CD8-positive, alpha-beta memory T cell (primary cell): ENCODE measurements at places on chromosomes 16 and 17.

DNA sequence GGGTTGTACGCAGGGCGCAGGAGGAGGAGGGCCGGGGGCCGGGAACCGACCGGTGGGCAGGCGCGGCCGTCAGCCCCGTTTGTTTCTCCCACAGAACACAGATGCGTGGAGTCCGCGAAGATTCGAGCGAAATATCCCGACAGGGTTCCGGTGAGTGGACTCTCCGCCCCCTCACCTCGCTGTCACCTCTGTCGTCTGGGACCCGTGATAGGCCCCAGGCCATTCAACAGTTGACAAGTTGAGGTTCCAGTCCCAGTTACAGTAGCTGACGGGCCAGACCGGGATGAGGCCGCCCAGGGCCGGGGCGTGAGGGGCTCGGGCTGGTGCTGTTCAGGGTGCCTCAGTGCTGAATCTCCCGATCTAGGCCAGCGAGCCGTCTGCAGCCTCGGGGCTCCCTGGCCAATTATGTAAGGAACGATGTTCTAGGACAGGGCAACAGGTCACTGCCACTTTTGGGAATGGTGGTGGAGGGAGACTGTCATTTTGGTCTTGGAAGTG lies 628 bp downstream of the GABARAPL2 start:
- peak; percentile 23 for DNase-seq

DNA sequence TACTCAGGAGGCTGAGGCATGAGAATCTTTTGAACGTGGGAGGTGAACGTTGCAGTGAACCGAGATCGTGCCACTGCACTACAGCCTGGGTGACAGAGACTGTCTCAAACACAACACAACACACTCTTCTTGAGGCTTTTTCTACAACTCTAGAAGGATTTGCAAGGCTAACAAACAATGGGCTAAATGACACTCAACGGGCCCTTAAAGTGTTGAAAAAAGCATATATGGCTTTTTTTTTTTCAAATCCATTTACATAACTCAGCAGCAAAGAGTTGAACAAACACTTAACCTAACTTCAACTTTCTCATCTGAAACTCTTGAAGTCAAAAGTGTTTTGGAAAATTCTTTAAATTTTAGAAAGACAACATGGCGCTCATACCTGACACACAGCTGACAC lies 22.3 kb downstream of the CDR2 start:
- DNase-seq: no peak

DNA sequence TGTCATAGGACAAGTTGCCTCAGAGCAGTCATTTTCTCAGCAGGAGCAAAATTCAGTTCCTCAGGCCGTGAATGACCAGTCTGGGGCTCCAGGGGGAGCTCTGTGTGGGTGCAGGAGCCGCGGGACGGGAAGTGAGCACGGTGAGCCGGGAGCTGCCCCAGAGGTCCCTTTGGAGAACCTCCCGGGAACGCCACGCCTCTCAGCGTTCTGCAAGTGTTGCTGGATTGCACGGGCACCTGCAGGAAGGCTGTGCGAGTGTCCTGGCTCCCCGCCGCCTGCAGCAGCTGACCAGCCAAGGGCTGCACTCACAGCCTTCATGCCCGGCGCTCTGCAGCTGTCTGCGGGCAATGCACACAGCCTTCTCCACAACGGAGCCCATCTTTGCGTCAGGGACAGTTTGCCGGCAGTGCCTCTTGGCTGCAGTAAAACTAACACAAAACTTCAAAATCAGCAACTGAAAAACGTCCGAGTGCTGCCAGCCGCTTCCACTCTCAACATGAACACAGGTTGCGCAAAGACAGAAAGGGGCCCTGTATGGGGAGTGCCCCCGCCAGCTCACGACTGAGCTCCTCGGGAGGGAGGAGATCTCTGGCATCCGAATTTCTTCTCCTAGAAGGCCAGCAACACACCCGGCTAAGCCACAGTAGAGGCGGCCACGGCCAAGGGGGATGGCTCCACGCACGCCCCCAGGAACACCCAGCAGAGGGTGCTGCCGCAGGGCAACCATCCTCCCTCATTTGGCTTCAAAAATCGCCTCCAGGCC lies 16.0 kb downstream of the NDUFAF8 start:
- no peak for DNase-seq

DNA sequence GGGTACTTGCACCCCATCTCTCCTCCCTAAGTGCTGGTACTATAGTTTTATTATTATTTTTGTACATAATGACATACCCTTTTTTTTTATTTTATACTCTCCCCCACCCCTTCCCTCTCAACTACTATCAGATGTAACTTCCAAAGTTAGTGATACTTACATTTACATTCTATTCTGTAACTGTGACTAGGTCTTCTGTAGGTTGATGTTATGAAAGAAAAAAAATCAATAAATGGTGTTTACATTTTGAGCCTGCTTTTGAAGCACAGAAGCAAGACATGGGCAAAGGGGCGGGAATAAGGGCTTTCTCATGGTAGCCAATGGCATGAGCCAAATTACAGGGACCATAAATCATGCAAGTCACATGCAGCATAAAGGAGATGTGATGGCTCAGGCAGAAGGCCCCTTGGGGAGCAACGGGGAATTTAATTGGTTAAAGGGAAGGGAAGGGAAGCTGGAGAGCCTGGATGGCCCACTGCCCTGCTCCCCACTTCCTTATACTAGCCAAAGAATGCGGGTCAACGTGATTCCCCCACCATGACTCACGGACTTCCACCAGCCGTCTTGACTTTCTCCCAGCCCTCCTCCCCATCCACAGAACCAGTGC lies 2.4 kb upstream of the ACSF2 start:
- no peak for DNase-seq

DNA sequence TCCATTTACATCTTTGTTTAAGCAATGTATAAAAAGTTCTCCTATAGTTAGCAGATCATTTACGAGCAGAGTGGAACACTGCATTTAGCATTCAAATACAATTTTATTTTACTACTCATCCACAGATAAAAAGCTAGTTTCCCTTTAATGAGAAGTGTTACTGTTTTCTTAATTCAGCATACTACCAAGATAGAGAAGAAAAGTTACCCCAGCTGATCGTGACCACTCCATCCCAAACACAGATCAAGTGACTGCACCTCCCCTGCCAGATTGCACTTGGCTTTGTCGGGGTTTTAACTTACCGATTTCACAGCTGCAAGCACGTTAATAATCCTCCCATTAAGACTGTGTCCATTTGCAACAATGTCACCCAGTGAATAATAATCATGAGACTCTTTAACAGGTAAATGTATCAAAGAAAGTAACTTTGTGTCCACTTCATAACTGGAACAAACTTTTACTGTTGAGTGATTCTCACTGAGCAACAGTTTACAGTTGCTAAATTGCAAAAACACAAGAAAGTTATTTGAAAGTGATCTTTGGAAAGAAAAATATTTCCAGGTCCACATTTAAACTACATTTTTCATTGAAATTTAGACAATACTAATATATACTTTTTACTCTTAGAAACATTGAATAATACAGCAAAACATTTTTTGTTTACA lies 14.4 kb downstream of the MEIOB start:
- DNase-seq: no peak

DNA sequence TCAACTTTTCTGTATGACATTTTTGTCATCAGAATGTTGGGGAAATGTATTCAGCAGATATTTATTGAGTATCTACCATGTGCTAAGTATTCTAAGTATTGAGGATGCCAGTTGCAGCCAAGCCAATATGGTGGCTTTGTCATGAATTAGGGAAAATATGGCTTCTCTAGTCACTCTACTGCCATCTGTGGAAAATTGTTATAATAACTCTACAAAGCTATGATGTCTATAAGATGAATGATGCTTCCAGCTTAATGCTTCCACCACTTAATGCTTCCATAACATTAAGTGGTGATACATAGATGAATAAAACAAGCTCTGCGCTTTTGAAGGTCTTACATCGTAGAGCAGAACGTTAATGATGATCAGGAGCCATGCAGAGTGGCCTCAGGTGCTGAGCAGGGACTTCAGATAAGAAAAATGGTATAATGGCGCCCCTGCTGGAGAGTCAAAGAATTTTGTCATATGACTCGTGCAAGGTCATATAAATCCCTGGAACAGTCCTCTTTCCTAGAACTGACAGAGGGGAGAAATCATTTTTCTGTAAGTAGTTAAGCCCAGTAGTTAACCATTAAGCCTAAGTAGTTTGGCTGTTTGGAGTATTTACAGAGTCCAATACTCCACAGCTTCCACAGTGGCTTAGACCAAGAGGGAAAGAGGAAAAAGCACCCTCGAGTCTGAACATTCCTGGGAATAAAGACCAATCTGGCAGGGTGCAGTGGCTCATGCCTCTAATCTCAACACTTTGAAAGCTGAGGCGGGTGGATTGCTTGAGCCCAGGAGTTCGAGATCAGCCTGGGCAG lies 2.7 kb upstream of the TMIGD1 start:
- peak; percentile 67 for DNase-seq

GRCh38 chr16:2487903-2488531 lies 13.1 kb downstream of the TBC1D24 start:
- DNase-seq: no peak

DNA sequence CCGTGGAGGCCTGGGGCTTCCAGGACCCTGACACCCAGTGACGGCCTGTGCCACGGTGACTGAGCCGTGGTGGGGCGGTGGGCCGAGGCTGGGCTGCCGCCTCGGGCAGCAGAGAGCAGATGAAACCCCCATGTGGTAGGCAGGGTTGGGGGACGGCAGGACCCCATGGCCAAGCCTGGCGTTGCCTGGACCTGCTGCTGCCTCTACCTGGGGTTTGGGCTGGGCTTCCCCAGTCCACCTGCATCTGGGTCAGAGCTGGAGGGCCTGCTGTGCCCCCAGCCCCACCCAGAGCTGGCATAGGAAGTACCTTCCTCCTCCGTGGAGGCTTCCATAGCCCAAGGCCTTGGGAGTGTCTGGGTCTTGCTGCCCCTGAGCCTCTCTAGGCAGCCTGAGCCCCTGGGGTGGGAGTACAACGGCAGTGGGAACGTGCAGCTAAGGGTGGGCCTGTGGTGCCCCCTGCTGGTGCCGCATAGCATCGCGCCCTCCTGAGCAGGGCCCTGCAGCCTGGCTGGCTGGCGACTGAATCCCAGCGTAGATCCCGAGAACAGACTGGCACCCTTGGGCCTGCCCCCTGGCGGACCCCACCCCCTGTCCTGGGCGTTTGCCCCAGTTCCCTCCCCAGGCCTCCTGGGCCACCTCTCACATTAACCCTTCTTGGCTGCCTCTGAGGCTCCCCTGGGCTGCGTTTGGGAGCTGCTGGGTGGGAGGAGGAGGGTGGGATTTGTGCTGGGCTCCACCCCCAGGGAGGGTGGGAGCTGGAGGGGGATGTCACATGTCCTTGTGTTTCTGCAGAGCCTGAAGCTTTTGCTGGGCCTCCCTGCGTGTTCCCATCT lies 12.6 kb upstream of the ATP6V0C start:
- DNase-seq: peak; percentile 77

GRCh38 chr17:80986046-80986445 lies 5.6 kb upstream of the CHMP6 start:
- no peak for DNase-seq

DNA sequence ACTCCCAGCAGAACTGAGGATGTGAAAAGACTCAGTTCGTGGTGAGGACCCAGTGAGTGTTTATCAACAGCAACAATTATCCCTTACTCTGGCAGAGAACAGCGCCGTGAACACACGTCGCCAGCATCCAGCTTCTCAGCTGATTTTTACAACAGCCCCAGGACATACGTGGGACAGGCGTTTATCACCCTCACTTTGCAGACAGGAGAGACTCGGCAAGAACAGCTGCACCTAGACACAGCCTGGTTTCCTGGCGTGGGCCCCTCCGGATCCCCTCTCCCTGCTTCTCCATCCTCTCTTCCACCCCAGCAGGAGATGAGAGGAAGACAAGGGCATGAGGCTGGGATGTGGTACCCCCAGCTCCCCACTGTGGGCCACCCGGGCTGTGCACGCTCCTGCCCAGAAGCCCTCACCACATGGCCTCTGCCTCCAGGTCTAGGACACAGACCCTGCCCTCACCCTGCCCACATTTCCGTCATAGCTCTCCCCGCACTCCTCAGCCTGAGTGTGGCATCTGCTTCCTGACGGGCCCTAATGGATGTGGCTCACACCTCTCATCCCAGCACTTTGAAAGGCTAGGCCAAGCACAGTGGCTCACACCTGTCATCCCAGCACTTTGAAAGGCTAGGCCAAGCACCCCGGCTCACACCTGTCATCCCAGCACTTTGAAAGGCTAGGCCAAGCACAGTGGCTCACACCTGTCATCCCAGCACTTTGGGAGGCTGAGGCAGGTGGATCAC lies 17.5 kb downstream of the ABR start:
- no peak for DNase-seq

- no peak for DNase-seq
These were observed 39.2 kb upstream of the ARL4D start for GRCh38 chr17:43359469-43360110.

GRCh38 chr17:70675070-70675590 lies 505.8 kb downstream of the KCNJ2 start:
- DNase-seq: no peak

DNA sequence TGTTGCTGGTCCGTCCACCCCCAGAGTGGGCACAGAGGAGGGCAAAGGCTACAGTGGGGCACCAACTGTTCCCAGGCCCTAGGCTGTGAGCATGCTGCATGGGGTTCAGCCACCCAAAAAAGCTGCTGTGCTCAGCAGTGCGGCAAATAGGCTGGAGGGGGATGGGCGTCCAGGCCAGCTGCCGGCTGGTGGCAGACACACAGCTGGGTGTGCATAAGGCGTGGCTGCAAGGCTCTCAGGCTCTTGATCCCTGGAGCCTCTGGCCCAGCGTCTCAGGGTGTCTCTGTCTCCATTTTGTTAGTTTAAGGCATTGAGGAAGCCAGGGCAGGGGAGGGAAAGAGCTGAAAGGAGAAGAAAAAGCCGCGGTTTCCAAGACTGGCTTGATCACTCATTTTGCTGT lies 8.8 kb downstream of the RPL19 start:
- no peak for DNase-seq

- no peak for DNase-seq
These were observed 1000.4 kb downstream of the CDH11 start for GRCh38 chr16:64121473-64121872.

DNA sequence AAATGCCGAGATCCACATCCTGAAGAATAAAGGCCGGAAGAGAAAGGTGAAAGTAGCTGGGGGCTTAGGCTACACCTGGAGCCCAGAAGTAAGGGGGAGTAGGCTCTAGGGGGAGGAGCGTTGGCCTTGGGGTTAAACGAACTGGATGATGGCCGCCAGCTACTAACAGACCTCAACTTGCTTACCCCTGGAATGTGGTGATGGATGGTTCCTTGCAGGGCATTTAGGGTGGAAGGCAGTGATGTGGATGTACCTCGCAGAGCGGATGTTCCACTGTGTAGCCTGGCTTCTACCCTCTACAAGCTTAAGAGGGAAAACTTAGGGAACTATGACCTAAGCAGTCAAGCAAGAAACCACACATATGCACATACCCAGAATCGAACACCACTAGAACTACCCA lies 2.3 kb upstream of the MAZ start:
- no peak for DNase-seq
